ENCODE measurements at places on chromosomes 6 and 20.

GRCh38 chr6:169529931-169530751, 171.7 kb downstream of the WDR27 start:
- DNase-seq, result no peak

- peak; percentile 37 for DNase-seq
These were observed 59.0 kb upstream of the QKI start for GRCh38 chr6:163355426-163355991.

DNA sequence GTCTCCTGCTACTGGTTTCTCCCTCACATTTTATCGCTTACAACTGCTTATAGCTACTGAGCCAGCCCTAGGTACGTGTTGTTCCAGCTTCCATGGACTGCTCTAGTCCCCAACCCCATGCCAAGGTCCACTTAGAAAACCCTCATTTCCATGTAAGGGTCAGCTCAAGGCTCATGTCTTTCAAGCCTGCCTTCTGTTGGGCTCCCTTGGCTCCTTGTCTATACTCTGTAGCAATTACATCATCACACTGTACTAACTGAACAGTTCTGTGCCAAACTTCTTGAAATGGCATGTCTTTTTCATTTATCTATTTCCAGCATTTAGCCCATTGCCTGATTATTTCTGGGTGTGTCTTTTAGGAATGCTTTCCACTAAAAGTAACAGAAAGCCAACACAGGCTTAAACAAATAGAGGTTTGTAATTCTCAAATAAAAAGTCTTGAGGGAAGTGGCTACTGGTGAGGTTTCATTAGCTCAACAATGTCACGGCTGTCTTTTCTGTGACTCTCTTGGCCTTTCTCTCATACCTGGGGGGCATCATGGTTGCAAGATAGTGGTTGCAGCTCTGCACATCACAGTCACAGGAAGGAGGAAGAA, 317.6 kb downstream of the TPBG start:
- no peak for DNase-seq

GRCh38 chr6:105997482-105997881, 88.7 kb upstream of the PRDM1 start:
- no peak for DNase-seq

DNA sequence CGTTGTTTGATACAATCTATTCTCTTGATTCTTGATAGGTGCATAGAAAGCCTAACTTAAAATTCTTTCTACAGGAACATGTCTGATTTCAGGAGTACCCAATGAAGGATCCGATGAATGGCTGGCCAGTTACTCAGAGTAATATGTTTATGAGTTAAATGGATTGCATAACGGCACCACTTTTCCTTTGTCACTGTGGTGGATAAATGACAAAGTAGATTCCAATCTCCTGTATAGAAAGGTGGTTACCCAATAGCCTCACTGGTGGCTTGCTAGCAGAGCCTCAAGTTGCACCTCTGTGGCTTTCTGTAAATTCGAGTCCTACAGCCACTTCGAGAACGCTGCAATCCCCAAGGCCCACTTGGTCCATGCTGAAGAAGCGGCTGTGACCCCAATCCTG, 28.4 kb downstream of the LHFPL5 start:
- no peak for DNase-seq

GRCh38 chr6:54717849-54718455, 128.6 kb upstream of the FAM83B start:
- peak; percentile 78 for DNase-seq

GRCh38 chr20:4864311-4864752, 137.0 kb downstream of the SLC23A2 start:
- no peak for DNase-seq

- no peak for DNase-seq
These were observed 188.0 kb upstream of the RAB32 start for GRCh38 chr6:146355521-146356100.

DNA sequence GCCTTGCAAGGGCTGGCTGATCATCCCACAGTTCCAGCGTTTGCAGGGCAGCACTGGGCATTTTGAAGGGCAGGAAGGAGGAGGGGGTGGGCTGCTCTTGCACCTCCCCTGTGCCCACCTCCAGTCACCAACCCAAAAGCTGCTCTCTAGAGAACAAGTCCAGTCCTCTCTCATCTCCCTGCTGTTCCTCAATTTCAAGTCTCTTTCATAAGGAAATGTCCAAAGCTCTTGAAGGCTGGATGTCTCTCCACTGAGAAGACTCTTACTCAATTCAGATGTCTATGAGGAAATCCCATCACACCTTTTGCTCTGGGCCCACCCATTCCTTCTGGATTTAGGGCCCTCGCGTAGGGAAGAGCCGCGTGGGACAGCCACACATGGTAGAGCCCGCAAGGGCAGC, 31.7 kb downstream of the WRNIP1 start:
- no peak for DNase-seq

GRCh38 chr20:22288957-22289356, 295.4 kb downstream of the FOXA2 start:
- DNase-seq, result no peak

- peak; percentile 53 for DNase-seq
These were observed 1.5 kb downstream of the VARS2 start for GRCh38 chr6:30915591-30915946.

DNA sequence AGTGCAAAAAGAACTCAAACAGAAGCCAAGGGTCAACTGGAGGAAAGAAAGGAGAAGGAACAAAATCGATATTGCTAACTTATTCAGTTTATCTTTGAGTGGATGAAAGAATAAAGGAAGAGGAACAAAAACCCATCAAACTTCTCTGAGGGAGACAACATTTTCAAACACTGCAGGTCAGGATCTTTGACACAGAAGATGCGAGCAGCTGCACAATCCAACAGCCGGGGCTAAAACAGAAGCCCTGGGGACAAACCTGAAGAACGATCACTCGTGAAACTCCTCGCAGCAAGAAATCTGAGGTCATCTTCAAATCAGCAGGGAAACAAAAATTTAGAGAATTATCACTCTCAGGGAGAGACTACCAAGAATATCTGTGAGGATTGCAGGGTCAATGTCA, 14.2 kb downstream of the SLC23A2 start:
- DNase-seq, result no peak

GRCh38 chr6:109332748-109333147, 49.5 kb downstream of the CD164 start:
- DNase-seq, result no peak

DNA sequence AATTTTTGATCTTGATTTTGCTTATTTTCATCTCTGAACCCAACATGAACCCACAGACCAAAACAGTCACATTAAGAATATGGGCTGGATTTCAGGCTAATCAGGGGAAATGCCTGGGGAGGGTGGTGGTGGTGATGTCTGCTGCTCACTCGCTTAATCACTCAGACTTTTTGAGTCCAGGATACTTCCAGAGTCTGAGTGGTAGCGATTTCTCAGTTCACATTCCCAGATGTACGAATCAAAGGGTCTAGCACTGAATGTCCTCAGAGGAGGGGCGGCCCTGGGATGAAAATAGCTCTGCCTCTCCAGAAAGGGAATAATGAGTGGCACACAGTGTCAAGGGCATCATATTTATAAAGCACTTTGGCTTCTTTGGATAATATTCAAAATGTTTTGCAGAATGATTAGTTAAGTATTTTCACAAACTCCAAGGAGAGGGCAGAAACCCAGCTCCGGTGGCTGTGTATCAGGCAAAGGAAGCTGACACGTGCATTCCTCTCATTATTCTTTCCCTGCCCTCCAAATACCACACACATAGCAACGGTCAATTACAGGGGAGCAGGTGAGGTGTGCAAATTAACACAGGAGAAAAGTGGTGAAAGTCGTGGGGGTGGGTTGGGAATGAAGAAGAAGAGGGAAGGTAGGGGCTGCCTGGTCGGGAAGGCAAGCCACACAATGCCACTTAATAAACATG, 345.2 kb upstream of the RSPO3 start:
- no peak for DNase-seq

GRCh38 chr20:16115911-16116552, 457.2 kb downstream of the KIF16B start:
- no peak for DNase-seq

DNA sequence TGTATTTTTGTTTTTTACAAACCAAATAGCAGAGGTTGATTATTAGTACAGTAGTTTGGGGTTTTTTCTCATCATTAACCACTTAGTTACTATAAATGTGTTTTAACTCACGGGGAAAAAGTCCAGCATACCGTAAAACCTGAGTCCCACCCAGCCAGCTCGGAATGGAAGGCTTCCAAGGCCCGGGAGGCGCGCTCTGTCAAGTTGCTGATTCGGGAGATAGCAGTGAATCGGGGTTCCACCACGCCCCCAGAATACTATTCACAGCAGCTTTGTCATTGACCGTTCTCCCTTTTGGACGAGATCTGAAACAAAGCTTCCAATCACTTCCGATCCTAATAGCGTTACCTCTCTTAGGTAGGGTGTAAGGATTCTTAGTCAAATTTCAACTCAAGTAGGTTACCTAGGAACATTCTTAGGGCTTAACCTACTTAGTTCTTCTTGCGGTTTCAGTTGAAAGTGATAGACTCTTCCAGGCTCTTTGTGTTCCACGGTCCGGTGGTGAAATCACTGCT, 232.8 kb upstream of the QKI start:
- no peak for DNase-seq

GRCh38 chr20:63033794-63034709, 27.3 kb upstream of the BHLHE23 start:
- DNase-seq, result no peak

DNA sequence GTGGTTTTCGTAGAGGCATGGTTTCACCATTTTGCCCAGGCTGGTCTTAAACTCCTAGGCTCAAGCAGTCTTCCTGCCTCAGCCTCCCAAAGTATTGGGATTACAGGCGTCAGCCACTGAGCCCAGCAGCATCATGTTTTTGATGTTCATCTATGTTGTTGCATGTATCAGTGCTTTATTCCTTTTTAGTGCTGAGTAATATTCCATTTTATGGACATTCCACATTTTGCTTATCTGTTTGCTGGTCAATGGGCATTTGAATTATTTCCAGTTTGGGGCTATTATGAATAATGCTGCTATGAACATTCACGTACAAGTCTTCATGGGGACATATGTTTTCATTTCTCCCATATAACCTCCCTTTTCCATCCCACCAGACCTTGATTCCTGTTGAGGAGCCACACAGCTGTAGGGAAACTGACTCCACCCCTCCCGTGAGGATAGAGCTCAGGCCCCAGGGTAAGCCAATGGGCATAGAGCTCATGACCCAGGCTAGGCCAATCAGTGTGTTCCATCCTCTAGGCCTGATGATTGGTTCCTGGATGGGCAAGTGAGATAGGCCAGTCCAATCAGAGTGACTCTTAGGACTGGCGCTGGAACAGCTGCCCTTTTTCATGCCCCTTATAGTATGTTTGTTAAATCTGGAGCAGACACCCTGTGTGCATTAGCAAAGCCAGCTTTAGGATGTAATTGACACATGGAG, 49.5 kb downstream of the DLGAP4 start:
- DNase-seq, result no peak

DNA sequence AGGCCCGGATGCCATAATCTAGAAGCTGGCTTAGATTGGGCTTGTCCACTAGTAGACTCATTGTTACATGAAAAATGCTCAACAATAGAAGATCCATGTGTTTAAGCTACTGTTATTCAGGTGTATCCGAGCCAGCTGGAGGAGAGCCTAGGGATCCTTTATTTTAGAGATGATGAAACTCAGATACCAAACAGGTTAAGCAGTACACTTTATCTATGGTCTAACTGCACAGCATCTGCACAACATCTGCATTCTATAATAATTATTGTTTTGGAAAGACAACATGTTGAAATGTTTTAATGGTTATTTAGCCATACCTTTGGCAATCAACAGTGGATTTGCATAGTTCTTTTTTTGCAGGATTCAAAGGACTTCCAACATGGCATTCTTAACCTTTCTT, 134.1 kb downstream of the RFPL4B start:
- no peak for DNase-seq

GRCh38 chr20:41279546-41280225, 37.8 kb downstream of the ZHX3 start:
- DNase-seq, result no peak

- no peak for DNase-seq
These were observed 100.0 kb downstream of the PRDM1 start for GRCh38 chr6:106186172-106186571.

DNA sequence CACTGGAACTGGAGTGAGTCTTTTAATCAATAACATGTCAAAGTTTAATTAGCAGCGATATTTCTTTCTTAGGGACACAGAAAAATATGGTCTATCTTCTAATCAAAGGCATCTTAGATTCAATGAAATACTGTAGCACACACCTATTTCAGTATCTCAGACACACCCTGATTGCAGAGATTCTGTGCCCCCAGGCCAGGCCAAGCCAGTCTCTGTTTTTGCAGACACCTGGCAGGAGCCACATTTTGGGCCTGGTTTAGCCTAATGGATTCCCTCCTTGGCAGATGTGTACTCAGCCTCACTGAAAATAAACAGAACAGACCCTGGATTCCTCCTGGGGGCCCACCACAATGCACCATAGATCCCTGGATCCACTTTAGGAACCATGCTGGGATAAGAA, 74.8 kb downstream of the LRFN2 start:
- no peak for DNase-seq

DNA sequence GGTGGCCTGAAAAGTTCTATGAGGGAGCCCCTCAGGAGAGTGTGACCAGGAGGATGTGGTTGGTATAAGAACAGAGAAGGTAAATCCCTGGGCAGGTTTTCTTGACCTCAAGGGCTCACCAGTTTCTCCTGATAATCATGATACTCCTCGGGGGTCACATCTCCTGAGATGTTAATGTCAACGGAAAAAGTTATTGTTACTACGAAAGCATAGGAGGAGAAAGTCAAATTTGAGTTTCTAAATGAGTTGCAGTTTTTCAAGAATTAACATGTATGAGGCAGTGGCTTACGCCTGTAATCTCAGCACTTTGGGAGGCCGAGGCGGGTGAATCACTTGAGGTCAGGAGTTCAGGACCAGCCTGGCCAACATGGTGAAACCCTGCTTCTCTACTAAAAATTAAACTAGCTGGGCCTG, 23.4 kb downstream of the MGME1 start:
- no peak for DNase-seq

DNA sequence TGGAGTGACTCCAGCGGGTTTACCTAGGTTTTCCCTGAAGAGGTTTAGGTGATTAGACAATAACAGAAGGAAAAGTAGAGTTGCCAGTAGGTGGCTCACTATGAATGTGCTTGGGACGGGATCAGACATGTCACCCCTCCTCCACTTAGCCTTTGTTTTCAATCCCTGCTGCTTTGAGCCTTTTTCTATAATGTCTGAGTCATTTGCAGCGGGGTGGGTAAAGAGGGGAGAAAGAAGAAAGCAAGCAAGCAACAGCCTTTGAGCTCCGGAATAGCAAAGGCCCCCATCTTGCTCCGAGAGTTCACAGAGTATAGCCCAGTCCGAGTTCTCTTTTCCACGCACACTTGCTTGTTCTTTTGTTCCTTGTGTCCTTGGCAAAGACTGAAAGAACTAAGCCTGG, 129.1 kb downstream of the PACRG start:
- DNase-seq, result peak; percentile 97

DNA sequence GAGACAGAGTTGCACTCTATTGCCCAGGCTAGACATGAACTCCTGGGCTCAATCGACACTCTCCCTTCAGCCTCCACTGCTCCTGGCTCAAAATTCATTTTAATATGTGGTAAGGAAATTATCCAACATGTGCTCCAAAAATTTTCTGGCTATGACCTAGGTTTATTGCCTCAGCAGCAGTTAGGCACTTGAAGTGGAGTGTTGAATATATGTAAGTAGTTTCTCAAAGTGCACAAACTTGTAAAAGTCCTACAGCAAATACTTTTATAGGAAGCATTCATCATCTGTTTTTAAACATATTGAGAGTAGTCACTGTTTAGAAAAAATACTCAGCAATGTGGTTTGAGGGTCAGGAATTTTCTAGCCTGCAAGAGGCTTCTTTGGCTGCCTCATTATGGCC, 13.2 kb downstream of the FILIP1 start:
- no peak for DNase-seq
